ENCODE measurements at places on chromosomes 7 and 10.

DNA sequence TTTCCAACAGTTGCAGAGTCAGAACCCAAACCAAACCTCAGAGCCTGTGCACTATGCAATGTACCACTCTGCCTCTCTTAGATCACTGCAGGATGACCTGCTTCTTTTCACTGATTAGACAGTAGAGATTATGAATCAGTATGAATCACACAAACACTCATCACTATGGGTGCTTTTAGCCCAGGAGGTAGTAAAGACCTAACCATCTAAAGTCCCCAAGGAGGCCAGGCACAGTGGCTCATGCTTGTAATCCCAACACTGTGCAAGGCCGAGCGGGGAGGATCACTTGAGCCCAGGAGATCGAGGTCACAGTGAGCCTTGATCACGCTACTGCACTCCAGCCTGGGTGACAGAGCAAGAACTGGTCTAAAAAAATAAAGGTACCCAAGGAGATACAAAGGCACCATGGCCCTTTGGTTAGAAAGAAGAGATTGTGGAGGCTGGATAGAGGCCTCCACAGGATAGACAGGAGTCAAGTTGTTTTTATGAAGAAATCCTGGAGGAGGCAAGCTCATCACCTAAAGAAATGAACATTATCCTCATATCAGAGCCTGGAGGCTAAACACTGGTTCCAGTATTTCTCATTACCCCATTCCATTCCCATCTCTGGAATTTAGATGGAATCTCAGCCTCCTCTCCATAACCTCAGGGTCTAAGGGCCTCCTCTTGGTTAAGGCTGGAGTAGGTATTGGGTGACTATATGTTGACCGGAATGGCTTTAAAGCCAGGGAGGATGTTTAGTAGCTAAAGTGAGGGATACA is 12.9 kb downstream of the SEC31B start:
- DNase-seq: no peak

DNA sequence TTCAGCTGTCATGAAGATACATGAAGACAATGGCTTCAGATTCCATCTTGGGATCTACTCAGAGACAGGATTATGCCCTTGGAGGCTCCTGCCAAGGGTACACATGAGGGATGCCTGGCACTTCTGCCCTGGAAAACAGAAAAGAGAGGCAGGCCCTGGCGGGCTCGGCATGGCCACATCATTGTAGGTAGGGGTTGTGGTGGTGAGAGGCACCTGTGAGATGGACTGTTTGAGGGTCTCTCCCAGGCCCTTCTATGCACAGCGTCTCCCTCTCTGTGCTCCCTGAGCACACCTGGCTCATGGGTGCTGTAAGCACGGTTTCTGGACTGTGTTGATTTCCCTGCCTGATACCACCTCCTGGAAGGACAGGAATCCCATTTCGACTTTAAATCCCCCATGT is 304.3 kb downstream of the GLRX3 start:
- no peak for DNase-seq

GRCh38 chr10:4006051-4006450 is 221.0 kb upstream of the KLF6 start:
- no peak for DNase-seq

- DNase-seq: no peak
Observed at GRCh38 chr7:134726581-134726980, 52.9 kb upstream of the CALD1 start.

DNA sequence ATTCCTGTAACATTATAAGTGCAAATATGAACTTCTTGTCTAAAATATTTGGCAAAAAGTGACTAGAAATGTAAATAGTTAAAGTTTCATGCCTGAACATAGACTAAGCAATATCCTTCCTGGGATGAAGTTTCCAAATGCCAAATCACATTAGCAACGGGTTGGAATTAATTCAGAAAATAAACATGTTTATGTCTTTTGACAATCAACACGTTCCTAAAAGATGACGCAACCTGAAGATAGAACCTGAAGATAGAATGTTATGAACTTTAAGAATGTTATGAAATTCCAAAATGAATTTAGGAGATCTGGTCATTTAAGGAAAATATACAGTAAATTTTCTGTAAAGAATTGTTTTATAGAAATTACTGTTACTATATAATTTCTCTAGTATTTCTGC is 9.2 kb downstream of the LAMB4 start:
- no peak for DNase-seq

- no peak for DNase-seq
Observed at GRCh38 chr10:107422681-107423080, 258.2 kb upstream of the SORCS1 start.

GRCh38 chr7:114426824-114427223 is 12.2 kb downstream of the FOXP2 start:
- no peak for DNase-seq

Data from stimulated activated CD8-positive, alpha-beta memory T cell treated with anti-CD3 and anti-CD28 coated beads, Interleukin-15, amount 100 ng/mL, for 48 hours (primary cell).